ENCODE measurements at places on chromosomes 5 and 9.

- DNase-seq = no peak
Measured at GRCh38 chr5:146732962-146733361, 145.6 kb downstream of the PPP2R2B start.

DNA sequence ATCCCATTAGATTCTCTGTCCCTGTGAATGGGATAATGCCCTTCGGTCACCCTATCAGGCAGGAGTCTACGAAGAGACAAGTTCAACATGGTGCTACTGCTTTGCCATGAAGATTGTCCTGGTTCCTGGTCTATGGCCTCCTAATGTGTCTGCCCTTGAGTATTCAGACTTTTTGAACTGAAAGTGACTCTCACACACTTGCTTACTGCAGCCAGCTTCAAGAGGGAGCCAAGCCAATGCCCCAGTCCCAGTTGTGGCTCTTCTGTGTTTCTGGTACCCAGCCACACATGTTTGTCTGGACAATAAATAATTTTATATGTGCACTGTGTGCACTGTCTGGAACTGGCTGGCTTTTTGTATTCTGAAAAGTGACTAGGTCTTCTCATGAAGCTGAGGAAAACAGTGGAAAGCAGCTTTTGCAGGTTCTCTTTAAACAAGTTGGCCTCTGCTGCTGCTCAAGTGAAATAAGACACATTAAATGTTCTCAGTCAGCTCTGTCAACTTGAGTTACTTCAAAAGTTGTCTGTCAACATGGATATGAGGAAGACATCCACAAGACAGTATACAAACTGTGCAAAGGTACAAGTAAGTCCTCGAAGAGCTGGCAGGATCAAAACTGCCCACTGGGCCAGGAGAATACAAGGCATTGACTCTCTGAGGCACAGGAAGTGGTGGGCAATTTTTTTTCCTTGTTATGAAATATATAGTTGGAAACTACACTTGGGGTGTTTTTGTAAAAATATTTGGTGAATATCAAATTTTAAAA, 60.0 kb downstream of the ZNF608 start:
- DNase-seq = no peak

DNA sequence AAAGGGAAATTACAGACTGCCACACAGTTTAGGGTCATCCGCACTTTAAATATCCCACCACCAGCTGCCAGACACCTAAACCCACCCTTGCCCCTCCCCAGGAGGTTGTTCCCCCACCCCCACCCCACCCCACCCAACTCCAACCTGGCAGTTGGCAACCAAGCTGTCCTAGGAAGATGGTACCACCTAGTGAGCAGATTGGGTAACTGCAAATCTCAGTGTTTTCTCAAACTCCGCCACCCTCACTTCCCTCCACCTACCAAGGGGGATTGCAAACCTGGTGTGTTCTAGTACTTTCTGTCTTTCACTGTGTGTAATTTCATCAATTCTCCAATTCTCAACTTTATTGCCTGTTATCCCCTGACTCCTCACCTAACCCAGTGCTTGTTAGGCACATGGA, 323.8 kb upstream of the IRX2 start:
- no peak for DNase-seq

GRCh38 chr5:136058039-136058971, 29.5 kb downstream of the TGFBI start:
- no peak for DNase-seq

DNA sequence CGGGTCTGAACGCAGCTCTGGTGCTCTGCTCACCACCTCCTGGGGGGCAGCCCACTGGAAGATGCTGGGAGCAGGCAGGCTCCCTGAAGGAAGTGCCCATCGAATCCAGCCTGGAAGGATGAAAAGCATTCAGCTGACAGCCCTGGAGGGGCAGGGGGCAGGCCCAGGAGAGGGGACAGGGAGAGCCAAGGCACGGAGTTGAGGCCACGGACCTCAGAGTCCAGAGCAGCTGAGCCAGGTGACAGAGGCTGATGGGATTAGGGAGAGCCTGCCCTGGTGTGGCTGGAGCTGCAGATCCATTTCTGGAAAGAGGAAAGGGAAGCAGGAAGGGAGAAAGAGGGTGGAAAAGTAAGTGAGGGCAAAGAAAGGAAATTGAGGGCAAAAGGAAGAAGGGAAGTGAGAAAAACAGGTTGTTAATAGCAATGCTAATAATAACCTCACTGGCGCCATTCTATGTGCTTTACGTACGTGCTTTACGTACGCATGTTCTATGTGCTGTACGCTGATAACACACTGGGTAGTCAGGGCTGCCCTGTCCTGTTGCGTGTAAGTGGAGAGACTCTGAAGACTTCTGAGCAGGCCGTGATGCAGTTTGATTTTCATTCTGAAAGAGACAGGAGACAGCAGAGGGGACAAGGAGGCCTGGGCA, 52.6 kb downstream of the LMX1B start:
- no peak for DNase-seq

GRCh38 chr5:150473673-150474358, 24.3 kb upstream of the RPS14 start:
- DNase-seq = no peak

DNA sequence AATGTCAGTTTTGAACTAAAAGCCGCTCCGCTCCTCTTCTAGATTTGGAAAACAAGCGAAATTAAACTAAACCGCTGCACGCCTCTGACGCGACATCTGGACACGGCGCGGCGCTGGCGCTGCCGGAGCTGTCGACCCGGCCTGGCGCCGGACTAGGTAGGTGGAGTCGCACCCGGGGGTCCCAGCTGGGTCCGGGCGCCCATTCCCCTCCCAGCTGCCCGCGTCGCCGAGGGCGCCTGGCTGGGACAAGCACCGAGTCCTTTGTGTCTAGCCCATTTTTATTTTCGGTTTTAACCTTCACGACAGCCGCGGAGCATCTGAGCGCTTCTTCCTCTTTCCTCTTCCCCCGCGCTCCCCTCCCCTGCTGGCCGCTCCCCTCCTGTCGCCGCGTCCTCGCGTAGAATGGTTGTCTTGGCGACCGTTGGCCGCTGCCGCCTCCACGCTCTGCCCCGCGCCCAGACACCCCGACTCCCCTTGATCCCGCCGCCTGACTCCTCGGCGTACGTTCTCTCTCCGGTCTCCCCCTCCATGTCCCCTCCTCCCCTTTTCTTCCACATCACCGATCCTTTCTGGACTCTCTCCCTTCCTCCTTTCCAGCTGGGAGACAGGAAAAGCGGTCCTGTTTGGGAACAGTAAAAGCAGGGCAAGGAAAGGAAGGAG, 545 bp downstream of the CDKN2B-AS1 start:
- peak; percentile 58 for DNase-seq

DNA sequence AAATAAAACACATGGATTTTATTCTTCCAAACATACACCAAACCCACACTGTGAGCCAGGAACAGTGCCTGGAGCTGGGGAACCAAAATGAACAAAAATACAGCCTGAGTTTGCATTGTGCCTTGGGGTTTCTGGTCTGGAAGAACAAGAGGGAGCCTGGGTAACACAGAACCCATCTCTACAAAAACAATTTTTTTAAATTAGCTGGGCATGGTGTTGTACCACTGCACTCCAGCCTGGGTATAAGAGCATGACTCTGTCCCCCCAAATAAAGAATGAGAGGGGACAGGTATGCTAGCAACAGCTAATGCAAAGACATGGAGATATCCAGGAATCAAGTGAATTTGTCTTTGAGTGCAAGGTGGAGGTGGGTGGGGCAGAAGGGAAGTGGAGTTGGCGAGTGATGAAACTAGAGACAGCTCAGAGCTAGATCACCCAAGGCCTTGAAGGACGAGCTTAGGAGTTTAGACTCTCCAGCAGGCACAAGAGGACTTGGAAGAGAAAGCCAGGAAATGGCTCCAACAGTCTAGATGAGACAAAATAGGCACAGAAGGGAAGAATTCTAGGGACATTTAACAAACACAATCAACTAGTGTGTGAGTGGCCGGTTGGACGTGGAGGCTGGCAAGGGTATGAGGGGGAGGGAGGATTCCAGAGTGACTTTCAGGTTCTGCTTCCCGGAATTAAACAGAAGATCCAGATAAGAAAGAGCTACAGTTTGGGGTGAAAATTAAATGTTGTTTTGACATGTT, 47.4 kb downstream of the FNBP1 start:
- no peak for DNase-seq

GRCh38 chr9:16727452-16728136, 142.9 kb downstream of the BNC2 start:
- DNase-seq = no peak

- DNase-seq = no peak
Measured at GRCh38 chr5:60765019-60765709, 65.2 kb upstream of the DEPDC1B start.

GRCh38 chr9:80134487-80134886, 562.7 kb downstream of the TLE4 start:
- no peak for DNase-seq

DNA sequence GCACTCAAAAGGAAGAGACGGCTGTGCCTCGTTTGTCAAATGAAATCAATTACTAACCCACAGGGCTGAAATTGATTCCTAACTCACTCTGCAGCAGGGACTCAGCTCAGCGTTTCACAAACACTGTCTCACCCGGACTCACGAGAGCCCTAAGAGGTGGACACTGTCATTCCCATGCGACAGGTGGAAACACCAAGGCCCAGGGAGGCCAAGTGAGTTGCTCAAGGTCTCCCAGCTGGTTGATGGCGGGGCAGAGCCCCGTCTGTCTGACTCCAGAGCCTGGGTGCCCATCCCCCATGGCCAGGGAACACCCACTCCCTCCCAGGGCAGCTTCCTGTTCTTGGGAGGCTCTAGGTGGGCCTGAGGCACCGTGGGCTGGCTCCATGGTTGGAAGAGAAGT, 1.3 kb upstream of the PLPP7 start:
- no peak for DNase-seq

DNA sequence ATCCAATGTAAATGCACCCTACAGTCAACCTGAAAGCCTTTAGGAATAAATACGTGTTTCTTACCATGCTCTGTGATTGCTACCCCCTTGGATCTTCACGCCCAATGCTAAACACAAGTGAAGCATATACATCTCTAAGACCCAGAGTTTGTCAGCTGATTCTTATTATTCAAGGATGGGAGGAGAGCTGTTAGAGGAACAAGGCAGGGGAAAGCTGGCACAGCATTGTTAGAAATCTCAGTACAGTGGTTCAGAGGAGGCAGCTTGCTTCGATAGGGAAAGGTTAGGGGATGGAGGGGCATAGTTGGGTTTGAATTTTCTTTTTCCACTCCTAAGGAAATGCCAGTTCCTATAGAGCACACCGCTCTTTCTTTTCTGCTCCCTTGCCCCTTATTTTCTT, 16.7 kb upstream of the TAF11L2 start:
- no peak for DNase-seq

- DNase-seq = no peak
Measured at GRCh38 chr9:29740518-29740917, 2167.2 kb upstream of the C9orf72 start.

GRCh38 chr5:137782984-137783536, 28.9 kb upstream of the HNRNPA0 start:
- no peak for DNase-seq

DNA sequence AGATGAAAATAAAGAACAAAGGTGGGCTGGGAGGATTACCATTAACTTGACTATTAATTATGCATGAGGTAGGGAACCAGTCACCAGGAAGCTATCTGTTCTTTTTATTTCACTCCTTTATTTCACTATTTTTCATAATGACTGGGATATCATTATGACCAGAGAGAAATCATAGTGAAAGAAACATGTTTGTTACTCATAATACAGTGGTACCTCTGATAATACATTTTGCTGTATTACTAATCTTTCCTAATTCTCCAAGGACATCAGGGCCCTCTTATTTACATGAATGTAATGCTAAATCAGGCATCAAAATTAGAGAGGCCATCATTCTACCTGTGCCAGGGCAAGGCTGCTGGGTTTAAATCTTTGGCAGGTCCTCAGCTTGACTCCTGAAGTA, 253.7 kb downstream of the NR3C1 start:
- no peak for DNase-seq

DNA sequence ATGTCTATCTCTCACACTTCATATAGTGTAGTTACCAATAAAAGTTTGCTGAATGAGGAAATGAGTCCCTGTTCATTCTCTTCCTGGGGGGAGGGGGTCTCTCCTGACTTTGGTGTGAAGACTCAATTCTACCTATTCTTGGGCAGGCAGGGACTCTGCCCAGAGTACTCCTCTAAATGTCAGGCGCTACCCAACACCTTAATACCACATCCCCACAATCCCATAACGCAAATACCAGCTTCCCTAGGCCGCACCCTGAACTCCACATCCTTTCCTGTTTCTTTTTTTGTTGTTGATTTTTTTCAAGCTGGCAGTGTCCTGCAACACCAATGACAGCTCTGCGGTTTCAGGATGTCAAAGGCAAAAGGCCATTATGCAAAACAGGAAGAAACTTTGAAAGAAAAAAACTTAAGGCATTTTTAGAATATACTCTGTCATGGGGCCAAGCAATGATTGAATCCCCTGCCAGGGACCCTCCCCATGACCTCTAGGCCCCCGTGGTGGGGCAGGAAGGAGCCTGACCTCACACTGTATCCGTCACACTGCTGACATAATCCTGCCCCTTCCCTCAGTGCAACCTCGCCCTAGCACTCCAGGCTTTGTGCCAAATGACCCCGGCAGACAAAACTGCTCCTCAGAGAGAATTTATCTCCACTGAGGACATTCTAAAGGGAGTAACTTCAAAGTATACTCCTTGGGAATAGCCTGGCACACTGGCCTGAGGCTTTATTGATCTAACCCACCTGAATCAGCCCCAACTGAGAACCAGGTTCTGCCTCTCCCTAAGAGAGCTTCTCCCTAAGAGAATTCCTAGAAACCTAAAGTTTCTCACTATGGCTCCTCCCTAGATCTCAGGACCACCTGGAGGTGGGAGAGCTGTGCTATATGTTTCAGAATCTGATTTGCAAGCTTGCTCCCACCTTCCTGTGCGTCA, 8.0 kb downstream of the B4GALT1 start:
- no peak for DNase-seq

- DNase-seq = no peak
Measured at GRCh38 chr5:124783285-124783684, 36.8 kb upstream of the ZNF608 start.

GRCh38 chr5:41154491-41154890, 58.8 kb downstream of the C6 start:
- no peak for DNase-seq

DNA sequence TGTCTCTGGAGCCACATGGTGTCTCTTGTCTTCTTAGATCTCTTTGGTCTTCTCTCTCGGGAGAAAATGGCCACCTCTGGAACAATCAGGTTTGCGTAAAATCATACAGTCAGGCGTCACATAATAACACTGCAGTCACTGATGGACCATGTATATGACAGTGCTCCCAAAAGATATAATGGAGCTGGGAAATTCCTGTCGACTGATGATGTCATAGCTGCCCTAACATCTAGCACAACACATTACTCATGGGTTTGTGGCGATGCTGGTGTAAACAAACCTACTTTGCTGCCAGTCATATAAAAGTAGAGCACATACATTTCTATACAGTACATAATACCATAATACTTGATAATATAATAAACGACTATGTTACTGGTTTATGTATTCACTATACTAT, 30.1 kb upstream of the RAI14 start:
- DNase-seq = no peak

- no peak for DNase-seq
Measured at GRCh38 chr5:98121036-98121936, 652.2 kb upstream of the RGMB start.
